Left renal pelvis (tissue), 4 donors: ENCODE measurements at places on chromosomes 6 and 20. TPM values are rescaled to one million over a fixed set of nuclear protein-coding genes. Genes with fewer than 3 reads are reported as not detected.

DNA sequence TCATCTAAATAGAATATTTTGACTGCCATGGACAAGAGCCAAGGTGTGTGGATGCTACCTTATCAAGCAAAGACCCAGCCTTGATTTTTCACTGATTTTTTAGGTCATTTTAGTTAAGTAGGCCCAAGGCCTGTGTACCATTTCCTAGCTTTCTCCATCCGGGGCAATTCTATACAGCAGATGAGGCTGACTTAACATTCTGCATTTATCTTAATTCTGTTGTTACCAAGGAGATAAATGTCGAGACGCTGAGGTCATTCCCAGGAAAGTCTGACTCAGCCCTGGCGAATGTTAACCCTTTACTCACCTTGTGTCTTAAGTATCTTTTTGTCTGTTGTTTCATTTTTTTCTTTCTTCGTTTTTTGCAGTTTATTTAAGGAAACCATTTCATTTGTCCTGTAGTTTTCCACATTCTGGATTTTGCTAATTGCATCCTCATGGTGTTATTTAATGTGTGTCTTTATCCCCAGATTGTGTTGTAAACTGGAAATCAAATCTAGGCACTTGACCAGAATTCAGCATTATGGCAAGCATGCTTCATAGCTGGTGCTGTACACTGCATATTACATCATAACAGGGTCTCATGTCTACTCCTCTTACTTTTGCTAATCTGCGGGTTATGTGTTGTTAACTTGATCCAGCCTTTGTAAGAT lies 277.0 kb downstream of the CDKAL1 start:
- no peak for DNase-seq

GRCh38 chr6:165268987-165269386 lies 40.4 kb downstream of the C6orf118 start:
- DNase-seq: no peak

DNA sequence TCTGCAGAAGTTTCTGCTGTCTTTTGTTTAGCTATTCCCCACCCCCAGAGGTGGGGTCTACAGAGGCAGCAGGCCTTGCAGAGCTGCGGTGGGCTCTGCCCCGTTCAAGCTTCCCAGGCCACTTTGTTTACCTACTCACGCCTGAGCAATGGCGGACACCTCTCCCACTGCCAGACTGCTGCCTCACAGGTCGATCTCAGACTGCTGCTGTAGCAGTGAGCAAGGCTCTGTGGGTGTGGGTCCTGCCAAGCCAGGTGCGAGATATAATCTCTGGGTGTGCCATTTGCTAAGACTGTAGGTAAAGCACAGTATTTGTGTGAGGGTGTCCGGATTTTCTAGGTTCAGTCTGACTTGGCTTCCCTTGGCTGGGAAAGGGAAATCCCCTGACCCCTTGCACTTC lies 23.6 kb upstream of the ZNF337 start:
- no peak for DNase-seq

Gene LPIN3
- 9.1 TPM for polyA plus RNA-seq

DNA sequence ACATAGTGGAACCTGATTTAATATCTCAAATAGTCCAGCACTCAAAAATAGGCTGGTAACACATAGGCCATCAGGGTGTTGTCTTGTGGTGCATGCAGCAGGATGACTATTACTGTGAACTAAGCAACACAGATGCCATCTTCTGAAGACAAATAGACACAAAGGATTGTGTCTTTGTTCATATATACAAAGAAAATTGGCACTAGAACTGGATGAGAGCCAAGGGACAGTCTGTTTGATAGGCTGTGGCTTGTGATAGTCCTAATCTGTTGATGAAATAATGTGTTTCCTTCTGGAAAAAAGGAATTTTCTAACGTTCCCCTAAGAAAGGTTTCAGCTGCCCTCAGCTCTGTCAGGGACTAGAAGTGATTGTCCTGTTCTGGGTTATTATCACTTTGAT lies 129.8 kb downstream of the TPBG start:
- no peak for DNase-seq

Gene ARMH2
- polyA plus RNA-seq: not detected

- no peak for DNase-seq
Measured at GRCh38 chr20:40481337-40481736, 207.7 kb downstream of the MAFB start.

DNA sequence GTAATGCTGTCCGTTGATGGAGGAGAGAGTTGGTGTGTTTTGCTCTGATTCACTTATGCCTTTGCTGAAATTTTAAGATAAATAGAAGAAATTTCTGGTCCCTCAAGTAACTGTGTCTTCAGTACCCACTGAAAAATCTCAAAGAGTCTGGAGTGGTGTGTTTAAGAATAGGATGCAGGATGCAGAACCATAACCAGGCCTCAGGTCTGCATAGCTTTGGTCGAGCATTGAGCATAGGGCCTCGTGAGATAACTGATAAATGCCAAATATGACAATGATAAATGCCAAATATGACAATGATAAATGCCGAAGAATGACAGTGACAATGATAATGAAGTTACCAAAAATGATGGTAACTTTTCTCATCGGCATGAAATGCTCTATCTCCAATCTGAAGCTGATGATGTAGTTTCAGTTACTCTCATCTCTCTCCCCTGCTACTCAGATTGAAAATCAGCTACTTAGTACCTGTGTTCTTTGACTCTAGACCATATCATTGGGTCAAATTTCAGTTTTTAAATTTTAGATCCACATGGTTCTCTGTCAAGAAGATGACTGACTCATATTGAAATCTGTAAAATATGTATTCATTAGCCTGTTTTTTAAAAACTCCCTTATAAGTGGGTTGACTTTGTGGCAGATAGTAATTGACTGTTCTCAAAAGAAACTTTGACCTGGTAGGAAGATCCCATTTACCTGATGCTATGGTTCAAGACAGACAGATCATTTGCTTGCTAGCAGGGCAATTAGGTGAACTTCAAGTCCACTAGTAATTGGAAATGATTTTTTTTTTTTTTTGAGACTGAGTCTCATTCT lies 96.6 kb downstream of the SLC16A10 start:
- DNase-seq: no peak

GRCh38 chr20:32702706-32703425 lies 29.1 kb upstream of the C20orf203 start:
- no peak for DNase-seq

GRCh38 chr20:39075731-39076130 lies 113.6 kb downstream of the DHX35 start:
- no peak for DNase-seq

Gene PPT2
- polyA plus RNA-seq: 45.5 TPM

DNA sequence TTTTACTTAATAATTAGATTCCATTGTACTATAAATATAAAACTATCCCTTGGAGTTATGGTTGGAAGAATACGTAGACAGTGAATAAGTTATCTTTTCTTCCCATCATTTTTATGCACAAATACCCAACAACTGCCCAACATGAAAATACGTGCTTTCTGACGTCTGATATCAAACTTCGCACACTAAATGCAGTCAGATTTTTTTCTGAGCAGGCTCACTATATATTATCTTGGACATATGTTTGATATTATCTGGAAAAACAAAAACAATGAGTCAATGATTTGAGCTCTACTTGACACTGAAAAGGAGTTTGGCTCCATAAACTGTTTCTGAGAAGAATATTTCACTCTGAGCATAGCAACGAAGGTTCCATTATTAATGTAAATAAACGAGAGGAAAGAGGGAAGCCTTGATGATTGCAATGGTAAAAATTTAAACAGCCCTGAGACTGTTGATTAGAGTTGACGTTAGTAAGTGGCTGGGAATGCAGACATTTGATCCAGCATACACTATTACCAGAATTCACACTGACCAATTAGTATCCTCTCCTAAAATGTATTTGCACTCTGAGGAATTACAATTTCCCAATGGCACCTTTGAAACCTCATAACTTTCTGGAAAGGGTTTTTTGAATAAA lies 1090.0 kb downstream of the EPHA7 start:
- DNase-seq: no peak

Gene LPA
- polyA plus RNA-seq: 0.19 TPM

Gene DEFB124
- not detected for polyA plus RNA-seq

GRCh38 chr20:36352843-36353553 lies 46.9 kb downstream of the DLGAP4 start:
- no peak for DNase-seq

DNA sequence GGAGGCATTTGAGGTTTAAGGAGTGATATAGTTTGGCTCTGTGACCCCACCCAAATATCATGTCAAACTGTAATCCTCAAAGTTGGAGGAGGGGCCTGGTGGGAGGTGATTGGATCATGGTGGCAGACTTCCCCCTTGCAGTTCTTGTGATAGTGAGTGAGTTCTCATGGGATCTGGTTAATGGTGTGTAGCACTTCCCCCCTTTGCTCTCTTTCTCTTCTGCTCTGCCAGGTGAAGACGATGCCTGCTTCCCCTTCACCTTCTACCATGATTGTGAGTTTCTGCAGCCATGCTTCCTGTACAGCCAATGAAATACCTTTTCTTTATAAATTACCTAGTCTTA lies 1.7 kb upstream of the HDDC2 start:
- no peak for DNase-seq

Gene MATN4
- 0.19 TPM for polyA plus RNA-seq

DNA sequence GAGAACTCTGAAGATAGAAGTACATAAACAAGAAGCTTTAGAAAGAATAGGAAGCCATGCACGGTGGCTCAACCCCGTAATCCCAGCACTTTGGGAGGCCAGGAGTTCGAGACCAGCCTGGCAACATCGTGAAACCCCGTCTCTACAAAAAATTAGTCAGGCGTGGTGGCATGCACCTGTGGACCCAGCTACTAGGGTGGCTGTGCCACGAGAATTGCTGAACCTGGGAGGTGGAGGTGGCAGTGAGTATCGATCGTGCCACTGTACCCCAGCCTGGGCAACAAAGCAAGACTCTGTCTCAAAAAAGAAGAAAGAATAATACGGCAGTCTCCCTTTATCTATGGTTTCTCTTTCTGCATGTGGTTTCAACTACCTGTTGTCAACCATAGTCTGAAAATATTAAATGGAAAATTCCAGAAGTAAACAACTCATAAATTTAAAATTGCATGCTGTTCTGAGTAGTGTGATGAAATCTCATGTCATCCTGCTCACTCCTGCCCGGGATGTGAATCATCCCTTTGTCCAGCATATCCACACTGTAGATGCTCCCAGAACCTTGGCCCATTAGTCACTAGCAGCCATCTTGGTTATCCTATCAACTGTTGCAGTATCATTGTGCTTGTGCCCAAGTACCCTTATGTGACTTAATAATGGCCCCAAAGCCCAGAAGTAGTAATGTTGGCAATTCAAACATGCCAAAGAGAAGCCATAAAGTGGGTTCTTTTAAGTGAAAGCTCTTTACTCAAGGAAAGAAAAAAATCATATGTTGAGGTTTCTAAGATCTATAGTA lies 22.1 kb downstream of the DEK start:
- no peak for DNase-seq

DNA sequence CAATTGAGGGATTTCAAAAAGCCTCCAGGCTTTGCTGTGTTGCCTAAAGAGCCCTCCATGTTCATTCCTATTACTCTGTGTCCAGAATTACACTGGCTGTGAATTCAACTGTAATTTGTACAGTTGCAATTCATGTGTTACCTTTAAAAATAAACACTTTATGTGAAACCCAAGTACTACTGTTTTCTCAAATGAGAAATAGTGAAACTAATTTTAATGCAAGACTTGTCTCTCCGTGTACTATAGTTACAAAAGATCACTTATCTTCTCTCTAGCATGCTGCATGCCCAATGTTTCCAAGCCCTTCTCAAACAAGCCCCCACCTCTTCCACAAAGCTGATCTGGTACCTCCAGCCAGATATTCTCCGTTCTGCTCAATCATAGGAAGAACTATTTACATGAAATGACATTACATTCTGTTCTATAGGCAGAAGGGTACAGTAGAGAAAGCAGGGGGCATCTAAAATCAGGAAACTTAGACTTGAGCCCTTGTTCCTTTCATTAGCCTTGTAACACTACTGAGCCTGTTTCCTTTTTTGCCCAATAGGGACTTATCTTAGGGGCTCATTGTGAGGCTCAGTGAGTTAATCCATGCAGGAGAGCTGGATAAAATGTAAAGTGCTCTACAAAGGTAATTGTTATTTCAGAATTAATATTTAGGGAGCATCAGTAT lies 12.3 kb upstream of the COL9A1 start:
- DNase-seq: no peak

Gene PCK1
- polyA plus RNA-seq: 12.6 TPM
